NCI-H774 (cell line): ENCODE measurements at places on chromosomes 3 and 15.

- no peak for DNase-seq
Measured at GRCh38 chr3:127702151-127702578, 29.4 kb downstream of the ABTB1 start.

GRCh38 chr3:86056962-86057361 lies 934.0 kb downstream of the VGLL3 start:
- DNase-seq: no peak

- no peak for DNase-seq
Measured at GRCh38 chr15:57031082-57031481, 112.6 kb downstream of the TCF12 start.

- no peak for DNase-seq
Measured at GRCh38 chr3:39226106-39226741, 33.8 kb upstream of the XIRP1 start.

DNA sequence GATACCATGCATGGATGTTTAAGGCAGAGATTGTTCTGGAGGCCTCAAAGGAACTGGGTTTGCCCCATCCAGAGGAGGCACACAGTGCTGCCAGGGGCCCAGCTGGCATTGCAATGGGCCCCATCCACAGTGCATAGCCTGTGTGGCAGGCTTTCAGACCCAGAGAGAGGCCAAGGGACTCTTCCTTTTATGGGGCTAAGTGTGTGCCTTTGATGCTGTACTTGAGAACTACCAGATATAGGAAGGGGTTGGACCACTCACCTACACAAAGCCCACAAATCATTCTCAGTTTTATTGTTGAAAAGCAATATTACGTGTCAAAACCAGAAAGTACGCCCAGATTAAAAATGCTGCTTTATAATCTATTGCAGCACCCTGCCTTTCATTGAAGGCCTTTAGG lies 134.9 kb downstream of the EPHB1 start:
- DNase-seq: no peak

- no peak for DNase-seq
Measured at GRCh38 chr3:7205535-7205934, 344.6 kb downstream of the GRM7 start.
